ENCODE measurements at places on chromosomes 7 and 10.

- no peak for DNase-seq
Observed at GRCh38 chr10:14678637-14679036, 96.1 kb downstream of the FAM107B start.

DNA sequence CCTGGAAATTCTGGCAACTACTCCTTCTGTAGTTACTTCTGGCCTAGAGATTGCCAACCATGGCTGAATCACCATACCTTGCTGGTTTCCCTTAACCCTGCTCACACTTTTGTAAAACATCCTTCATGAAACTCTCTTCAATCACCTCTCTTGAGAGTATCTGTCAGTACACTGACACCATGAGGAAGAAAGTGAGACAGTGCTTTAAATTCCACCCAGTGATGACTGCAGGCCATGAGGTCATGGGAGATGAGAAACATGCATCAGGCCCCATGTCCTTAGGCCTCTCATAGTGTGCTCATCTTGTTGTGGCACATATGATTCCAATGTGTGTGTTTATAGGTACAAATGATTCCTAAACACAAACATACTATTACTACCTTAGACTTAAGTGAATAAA lies 24.6 kb upstream of the NAMPT start:
- DNase-seq, result no peak

DNA sequence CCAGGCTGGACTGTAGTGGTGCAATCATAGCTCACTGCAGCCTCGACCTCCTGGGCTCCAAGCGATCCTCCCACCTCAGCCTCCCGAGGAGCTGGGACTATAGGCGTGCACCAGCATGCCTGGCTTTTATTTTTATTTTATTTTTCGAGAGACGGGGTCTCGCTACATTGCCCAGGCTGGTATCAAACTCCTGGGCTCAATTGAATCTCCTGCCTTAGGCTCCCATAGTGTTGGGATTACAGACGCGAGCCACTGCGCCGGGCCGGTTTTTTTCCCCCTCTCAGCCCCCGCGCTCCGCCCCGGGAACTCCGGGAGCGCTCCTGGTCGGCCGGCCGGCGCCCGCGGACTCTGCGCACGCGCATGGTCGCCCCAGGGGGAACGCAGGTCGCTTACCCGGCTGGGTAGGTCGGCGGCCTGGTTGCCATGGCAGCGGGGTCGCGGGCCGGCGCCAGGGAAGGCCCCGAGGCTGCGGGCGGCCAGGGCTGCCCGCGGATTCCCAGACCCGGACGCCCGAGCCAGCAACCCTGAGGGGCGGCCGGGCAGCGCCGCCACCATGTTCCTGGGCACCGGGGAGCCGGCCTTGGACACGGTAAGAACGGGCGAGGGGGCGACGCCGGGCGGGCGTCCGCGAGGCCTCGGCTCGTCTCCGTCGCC lies at the start of gene IQCE:
IQCE (plus strand) TSS at position 351 of the 654 bp plus-strand sequence; CDS start at position 554, 203 bp downstream.
- DNase-seq, result peak; percentile 95

DNA sequence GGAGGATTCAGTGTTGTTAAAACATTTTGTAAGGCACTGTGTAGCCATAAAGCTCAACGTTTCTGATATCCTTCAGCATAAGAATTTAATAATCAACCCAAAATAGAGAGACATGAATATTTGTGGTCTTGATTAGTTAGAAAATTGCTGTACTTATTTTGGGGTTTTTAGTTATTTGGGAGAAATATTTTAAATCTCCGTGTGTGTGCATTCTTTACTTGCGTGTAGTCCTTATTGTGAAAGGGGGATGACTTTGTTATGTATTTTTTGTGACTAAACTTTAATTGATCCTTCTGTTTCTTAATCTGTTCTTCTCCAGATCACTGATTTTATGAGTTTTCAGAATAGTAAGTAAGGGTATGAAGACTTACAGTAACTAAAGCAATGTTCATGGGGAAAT lies 81.2 kb downstream of the ZNRF2 start:
- DNase-seq, result no peak

DNA sequence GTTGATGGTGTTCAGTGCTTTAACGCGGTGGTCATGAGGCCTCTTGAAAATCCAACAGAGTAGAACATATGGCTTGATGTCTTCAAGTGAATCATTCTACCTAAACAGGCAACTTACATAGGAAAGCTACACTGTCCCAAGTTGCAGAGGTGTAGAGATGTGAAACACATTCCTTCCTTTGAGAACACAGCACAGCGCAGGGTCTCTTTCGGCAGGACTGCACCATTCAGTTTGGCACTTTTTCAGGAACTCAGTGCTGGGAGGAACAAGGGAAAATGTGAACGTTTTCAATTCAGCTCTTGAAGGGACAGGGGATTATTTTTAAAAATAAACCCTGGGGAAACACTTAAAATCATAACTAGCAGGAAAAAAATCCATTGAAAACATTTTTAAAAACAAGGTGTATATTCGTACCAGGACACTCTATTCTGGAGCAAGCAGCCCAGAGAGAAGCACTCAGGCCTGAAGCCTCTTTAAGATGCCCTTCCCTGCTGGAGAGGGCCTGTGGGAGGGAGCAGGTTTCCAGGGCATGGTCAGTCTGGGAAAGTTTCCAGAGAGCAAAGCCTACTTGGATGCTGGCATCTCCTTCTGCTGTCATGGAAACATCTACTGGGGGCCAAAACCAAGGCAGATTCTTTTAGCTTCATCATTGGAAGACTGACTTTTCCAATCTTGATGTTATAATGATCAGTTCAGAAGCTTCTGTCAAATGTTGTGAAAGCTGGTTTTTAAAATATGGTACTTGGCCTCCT lies 60.4 kb upstream of the NPVF start:
- DNase-seq, result peak; percentile 78

DNA sequence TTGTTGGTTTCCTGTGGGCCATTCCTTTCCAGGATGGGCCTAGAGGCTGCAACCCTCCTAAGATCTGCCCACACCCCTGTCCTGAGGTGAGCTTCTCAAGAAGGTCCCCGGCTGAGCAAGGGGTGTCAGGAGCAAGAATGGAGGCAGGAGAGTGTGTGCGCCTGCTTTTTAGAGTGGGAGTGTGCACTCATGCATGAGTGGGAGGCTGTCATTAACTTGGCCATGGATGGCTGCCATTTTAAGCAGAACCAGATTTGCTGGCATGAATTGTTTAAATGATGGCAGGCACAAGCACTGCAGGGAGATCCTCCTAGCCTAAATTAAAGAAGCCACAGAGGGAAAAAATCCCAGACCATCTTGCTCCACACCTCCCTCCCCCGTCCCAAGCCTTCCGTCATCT lies 2.9 kb upstream of the SGPL1 start:
- DNase-seq, result no peak

GRCh38 chr7:115135769-115136410 lies 214.0 kb downstream of the MDFIC start:
- no peak for DNase-seq

DNA sequence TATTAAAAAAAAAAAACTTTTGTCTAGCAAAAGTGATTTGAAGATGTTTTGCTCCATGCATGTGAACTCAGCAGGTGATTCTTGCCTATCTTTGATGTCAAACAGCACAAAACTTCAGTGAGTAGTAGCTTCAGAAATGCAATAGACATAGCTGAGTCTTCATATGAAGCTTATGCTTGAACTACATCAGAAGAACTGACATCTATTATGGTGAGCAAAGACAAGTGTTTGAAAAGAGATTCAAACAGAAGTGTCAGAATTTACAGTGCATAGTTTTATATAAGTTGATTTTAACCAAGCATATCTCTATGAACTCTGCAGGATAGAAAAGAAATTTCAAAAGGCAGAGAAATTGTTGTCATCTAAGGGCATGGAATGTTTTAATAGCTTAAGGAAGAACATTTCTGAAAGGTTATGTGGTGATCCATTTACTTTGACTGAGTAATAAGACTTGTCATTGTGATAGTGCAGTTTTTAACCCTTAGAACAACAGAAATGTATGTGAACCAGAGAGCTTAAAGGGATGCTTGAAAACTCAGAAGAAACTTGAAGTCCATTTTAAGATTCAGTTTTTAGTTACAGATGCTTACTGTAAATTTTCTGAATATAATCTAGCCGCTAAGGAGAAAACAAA lies 351.4 kb downstream of the MDFIC start:
- DNase-seq, result no peak

GRCh38 chr7:56157238-56157790 lies 41.1 kb upstream of the NUPR2 start:
- no peak for DNase-seq

- no peak for DNase-seq
Observed at GRCh38 chr10:52098130-52098529, 216.0 kb upstream of the DKK1 start.

- no peak for DNase-seq
Observed at GRCh38 chr7:46610746-46611145, 689.7 kb upstream of the IGFBP3 start.

DNA sequence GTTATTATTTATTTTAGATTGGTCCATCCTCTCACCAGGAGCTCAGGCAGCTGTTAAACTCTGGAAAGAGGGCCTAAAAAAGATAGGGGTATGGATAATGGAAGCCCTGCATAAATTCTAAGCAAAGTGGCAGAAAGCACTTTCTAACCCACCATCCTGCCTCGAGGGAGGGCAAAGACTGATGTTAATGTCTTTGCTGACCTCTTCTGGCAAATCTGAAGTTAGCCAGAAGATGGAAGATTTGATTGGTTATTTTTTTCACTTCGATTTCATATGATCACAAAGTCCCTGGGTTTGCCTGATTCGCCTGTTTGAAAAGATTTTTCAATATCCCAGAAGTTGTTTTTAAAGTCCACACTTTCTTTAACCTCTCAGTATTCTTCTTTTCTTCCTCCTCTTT lies 24.8 kb downstream of the OR9A2 start:
- DNase-seq, result no peak

DNA sequence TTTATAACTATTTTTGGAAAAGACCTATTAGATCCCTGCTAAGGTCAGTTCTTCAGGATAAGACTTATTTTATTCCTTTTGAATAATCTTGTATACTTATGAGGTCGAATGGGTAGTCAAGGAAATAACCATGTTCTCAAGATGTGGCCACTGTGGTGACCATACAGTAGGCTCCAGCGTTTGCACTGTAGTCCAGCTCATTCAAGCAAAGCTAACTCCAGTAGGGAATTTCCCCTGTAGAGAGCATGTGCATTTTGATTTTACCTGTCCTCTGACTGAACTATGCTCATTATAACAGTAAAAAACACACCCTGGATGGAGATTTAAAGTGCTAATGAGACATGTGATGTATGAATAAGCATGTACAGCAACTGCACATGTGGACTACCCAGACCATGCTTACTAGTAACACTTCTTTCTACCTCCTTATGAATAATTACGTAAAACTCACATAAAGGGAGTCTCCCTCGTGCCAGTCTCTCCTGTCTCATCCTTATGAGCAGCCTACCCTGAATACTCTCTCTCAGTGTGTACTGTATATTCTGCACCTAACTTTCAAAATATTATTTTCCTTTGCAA lies 32.4 kb upstream of the SEMA3E start:
- DNase-seq, result no peak

GRCh38 chr10:11194859-11195586 lies 177.4 kb downstream of the CELF2 start:
- DNase-seq, result no peak

GRCh38 chr10:126902157-126902556 lies 3.1 kb upstream of the DOCK1 start:
- DNase-seq, result no peak

DNA sequence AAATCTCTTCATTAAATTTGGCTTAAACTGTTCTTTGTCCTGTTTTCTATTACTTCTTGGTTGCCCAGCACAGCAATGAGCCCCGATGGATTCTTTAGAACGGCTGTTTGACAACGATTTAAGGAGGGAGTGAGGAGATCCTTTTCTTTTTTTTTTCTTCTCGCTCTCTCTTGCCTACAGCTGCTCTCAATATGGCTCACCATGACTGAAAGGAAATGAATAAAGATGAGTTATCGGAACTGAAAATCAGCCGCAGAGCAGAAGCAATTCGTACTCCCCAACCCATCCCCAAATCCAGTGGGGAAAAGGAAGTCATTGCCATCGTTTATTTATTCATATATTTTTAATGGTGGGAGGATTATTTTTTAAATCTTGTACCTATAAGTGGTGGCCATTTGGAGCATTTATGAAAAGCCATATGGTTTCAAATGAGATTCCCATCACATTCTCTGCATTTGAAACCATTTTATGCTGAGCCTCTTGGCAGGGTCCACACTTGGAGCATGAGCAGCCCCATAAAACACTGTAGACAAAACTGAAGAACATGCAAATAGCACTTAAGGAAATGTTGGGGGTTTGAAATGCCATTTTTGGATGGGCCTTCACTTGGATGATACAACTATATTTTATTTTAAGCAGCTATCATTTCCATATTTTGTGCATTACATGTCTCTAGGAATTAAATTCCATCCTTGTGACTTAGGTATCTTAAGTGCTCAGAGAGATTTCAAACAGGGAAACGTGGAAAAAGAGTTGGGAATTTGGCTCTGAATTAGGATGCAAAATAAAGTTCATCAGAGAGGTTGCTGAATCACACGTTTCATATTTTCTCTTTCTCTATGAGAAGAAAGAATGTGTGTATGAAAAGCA lies 107.7 kb upstream of the FZD1 start:
- DNase-seq, result no peak

DNA sequence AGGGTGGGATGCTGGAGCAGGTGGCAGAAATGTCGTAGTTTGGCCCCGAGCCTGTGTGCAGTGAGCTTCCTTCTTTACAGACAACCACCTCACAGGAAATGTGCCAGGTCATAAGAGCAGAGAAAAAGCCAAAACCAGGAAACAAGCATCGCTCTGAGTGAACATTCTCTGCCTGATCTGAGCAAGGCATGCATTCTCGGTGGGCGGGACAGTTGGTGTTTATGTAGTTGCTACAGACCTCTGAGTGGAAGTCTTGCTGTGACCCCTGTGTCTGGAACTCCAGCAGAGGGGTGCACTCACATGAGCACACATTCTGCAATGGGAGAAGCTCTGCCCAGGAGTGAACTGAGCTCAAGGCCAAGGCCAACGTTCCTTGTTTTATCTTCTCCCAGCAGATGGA lies 230.1 kb downstream of the TCERG1L start:
- no peak for DNase-seq

DNA sequence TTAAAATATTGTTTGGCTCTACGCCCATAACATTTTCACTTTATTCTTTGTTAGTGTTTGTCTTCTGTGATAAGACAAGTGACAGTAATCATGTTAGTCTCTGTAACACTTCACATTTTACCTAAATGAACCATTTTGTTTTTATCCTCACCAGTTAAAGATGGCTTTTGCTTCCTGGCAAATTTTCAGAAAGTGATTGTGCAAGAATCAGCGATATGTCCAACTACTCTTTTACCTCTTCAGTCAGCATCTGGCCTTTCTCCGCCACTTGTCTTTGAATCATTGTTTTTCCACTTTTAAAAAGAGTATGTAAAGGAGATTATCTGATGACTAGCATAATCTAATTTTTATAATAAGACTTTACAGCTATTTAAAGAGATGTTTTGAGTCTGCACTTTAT lies 3.5 kb downstream of the DGKB start:
- no peak for DNase-seq

- DNase-seq, result no peak
Observed at GRCh38 chr7:158395780-158396278, 191.8 kb downstream of the PTPRN2 start.

- no peak for DNase-seq
Observed at GRCh38 chr7:36129048-36129534, 24.0 kb upstream of the EEPD1 start.

All from right hindlimb (tissue), 1 donor.